Activated T-helper 1 cell treated with anti-CD3 and anti-CD28 coated beads, Interleukin-2, amount 50 U/mL, for 16 hours (primary cell): ENCODE measurements at places on chromosomes 11 and 22.

- DNase-seq: peak; percentile 45
These were observed 26.7 kb upstream of the TOLLIP start for GRCh38 chr11:1335811-1336761.

- DNase-seq: no peak
These were observed at the start of gene SLC15A3 for GRCh38 chr11:60951904-60952741. Gene SLC15A3, minus strand, starts transcription at chr11:60952176. Its CDS starts 625 bp downstream, at chr11:60951551.

DNA sequence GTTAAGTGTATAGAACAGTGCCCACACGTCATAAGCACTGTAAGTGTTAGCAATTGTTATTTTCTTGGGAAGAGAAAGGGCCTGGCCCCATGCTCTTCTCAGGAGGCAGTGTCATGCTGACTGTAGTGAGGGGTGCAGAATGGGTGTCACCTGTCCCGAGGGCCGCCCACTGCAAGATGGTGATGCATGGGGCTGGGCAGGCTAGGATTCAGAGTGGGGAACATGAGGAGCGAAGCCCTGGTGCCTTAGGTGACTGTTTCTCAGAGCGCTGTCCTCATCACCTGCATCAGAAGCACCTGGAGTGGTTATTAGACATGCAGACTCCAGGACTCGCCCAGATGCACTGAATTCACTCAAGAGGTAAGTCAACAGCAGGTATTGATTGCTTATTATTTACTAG, 101.0 kb upstream of the PARVA start:
- DNase-seq: no peak

DNA sequence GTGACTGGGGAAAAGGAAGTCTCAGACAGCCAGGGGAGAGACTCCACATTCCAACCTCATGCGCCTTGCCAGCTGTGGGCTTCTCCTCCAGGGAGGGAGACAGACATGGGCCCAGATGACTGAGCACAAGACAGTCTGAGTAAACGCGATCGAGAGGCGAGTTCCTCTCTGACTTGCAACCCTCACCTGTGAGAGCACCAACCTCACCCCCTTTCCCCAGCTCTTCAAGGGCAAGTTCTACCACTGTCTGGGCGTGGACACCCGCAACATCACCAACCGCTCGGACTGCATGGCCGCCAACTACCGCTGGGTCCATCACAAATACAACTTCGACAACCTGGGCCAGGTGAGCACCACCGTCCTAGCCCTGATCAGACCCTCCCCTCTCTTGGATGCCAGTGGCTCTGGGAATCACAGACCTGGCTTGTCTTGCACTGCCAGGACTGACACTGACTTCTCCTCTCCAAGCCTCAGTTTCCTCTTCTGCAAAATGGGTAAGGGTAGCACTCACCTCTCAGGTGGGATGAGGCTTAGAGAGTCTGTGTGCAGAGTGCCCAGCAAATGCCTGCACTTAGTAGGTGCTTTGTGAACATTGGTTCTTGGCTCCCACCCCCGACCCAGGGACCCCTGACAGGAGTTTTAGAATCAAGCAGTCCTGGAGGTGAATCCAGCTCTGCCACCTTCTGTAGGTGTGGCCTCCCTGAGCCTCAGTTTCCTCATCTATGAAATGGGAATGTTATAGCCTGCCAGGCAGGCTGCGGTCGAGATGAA, 95.3 kb downstream of the CACNA1I start:
- DNase-seq: no peak

DNA sequence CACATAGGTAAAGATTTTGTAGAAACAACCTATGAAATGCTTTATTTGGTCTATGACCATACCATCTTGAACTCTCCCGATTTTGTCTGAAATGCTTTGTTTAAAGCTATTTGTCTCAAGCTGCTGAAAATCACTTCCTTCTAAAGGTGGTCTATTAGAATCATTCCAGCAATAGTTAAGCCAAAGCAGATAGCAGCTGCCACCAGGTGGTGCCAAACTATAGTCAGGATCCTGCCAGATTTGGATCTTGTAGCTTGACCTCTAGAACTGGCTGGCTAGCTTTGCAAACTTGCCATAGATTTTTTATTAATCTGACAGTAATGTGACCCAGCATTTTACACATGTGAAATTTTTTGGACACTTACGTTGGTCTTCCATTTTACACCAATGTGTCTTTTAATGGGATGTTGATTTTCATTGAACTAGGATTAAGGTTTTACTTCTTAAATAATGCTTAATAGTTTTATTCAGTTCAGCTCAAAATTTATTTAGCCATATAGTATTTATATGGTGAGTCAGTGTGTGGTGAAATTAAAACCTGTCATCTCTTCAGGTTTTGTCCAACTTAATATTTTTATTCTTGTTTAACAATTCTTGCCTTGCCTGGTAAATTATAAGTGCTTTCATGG, 19.7 kb downstream of the CTR9 start:
- DNase-seq: no peak

DNA sequence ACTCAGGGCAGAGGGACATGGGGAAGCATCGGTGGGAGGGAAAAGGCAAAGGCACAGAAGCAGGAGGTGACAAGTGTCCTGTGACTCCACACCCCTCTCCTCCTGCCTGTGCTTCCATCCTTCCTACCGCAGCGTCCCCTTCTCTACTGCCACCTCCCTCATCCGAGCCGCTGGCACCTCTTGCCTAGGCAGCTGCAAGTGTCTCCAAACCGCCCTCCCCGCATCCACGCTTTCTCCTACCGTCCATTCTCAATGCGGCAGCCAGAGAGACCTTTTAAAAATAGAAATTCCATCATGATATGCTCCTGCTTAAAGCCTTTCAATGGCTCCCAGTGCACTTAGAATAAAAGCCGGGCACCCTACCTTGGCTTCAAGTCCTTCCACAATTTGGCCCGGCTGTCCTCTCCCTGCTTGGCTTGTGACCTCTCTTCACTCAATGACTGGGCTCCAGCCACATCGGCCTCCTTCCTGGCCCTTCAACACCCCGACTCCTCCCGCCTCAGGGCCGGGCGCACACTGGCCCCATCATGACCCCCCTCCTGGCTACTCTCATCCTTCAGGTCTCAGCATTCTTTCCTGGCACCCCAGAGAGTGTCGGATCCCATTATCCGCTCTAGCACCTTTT, 16.5 kb downstream of the LRRC10B start:
- no peak for DNase-seq

DNA sequence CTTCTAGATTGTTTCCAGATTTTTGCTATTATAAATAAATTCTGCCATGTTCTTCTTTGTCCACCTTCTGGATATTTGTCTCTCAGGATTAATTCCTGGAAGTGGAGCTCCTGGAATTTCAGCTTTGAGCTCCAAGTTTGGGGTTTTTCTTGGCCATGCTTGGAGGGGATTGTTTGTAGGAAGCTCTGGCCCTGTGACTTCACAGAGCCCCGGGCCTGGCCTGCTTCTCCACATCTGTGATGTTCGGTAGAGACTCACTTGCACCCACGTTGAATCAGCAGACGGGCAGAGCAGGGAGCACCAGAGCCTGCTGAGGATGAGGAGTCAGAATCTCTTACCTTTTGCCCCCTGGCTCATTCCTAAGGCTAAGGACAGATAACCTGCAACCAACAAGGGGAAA, 35.7 kb downstream of the LRRC32 start:
- DNase-seq: no peak

- DNase-seq: no peak
These were observed 93.4 kb upstream of the BIRC3 start for GRCh38 chr11:102223859-102224258.

DNA sequence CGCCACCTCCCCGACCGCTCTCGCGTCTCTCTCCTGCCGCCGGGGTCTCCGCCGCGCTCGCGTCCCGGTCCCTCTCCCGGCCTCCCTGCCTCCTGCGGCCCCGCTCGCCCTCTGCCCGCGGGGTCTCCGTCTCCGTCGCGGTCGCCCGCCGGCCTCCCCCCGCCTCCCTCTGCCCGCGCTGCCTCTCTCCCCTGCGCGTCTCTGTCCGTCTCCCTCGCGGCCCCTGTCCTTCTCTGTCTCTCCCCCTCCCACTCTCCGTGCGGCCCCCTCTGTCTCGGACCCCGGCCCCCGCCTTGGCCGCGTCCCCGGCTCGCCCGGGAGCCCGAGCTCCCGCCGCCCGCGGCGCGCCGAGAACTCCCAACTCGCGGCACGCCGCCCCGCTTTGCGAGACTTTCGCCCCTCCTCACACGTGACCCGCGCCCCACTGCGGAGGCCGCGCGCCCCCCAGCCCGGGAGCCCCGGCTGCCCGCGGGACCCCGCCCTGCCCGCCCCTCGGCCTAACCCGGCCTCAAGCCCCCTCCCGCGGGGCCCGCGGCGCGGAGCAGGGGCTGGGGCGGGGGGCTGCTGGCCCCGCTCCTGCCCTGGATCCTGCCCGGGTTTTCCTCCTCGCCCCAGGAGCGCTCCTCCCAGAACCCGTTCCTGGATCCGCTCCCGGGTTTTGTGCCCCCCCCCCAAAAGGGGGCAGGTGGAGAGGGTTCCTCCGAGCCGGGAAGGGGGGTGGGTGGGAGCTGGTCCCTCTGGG, 702 bp upstream of the KCNJ4 start:
- no peak for DNase-seq

GRCh38 chr11:12269446-12270214, 107.7 kb upstream of the PARVA start:
- DNase-seq: no peak

- no peak for DNase-seq
These were observed 403.2 kb downstream of the AASDHPPT start for GRCh38 chr11:106480581-106481190.

DNA sequence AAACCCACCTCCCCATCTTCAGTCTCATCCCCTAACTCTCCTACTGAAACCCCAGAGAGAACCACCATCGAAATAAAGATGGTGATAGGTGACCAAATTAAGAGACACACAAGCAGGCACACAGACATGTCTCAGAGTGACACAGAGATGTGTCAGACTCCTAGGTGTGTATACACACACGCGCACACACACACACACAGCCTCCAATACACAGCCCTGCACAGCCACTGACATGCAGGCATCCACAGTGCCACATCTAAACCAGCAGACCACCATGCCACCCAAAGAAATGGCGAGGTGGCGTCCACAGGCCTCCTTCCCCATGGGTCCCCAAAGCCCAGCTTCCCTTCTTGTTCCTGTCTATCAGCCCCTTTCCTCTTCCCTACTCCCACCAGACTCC, 27.4 kb downstream of the NRXN2 start:
- DNase-seq: no peak

DNA sequence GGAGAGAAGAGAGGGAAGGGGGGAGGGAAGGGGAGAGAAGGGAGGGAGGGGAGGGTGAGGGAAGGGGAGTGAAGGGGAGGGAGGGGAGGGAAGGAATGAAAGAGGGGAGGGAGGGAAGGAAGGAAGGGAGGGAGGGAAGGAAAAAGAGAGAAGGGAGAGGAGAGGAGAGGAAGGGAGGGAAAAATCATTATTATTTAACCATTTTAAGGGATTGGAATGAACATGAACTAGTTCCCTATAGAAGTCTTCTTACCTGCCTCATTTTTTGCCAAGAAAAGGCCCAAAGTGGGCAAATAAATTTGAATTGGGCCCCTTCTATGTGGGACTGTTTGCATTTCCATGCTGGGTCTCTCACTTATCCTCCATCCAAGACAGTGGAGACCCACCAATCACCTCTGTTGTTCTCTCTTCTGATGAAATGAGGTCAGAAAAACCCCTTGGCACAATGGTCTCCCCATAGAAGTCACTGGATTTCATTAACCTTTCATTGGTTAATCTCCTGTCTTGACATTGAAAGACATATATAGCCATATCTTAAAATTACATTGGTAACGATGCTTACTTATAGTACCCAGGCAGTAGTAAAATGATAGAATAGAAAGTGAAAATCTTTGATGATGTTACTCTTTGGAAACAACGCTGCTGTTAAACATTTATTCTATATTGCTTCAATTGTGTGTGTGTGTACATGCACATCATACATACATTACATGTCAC, 80.1 kb upstream of the ASPHD2 start:
- DNase-seq: no peak

- no peak for DNase-seq
These were observed 148.3 kb upstream of the CADM1 start for GRCh38 chr11:115652496-115652895.

- no peak for DNase-seq
These were observed 27.3 kb downstream of the FAM168A start for GRCh38 chr11:73570415-73571114.
